ENCODE measurements at places on chromosomes 4 and X. TPM values are rescaled to one million over a fixed set of nuclear protein-coding genes. Genes with fewer than 3 reads are reported as not detected.

NAT8L gene
- total RNA-seq, result under 0.01 TPM

PHOX2B gene
- total RNA-seq, result not detected

CDS1 gene
- under 0.01 TPM for total RNA-seq

BLOC1S4 gene
- total RNA-seq, result 12.6 TPM

TBC1D19 gene
- total RNA-seq, result 39.6 TPM
